Vagina (tissue), 2 donors: ENCODE measurements at places on chromosomes 1 and 21.
A peak's percentile ranks its signal among the peaks of the same experiment; 100 is the strongest.

GRCh38 chr1:228277491-228278431 is 69.9 kb downstream of the OBSCN start:
- no peaks in the 10 kb centered on the region for H3K36me3 ChIP-seq
- H3K4me1 ChIP-seq: peaks cover 22% of the 10 kb centered on the region
- H3K27ac ChIP-seq: no peak overlapping the region
- H3K27me3 ChIP-seq: no peaks in the 10 kb centered on the region

GRCh38 chr1:181179279-181179986 is 90.9 kb downstream of the IER5 start:
- H3K4me3 ChIP-seq: no peak overlapping the region
- no peaks in the 10 kb centered on the region for H3K36me3 ChIP-seq
- H3K4me1 ChIP-seq: no peaks in the 10 kb centered on the region
- peak; percentile 31 for DNase-seq
- H3K27ac ChIP-seq: no peak overlapping the region

- H3K27me3 ChIP-seq: no peaks in the 10 kb centered on the region
- H3K4me3 ChIP-seq: no peak overlapping the region
- no peaks in the 10 kb centered on the region for H3K36me3 ChIP-seq
- peaks cover 5% of the 10 kb centered on the region for H3K4me1 ChIP-seq
- H3K27ac ChIP-seq: no peak overlapping the region
Observed at GRCh38 chr1:19287436-19288185, 959 bp downstream of the AKR7A3 start.

GRCh38 chr1:176691251-176692228 is 228.6 kb downstream of the PAPPA2 start:
- no peak overlapping the region for H3K27ac ChIP-seq
- no peak for DNase-seq
- no peak overlapping the region for H3K4me3 ChIP-seq
- no peaks in the 10 kb centered on the region for H3K4me1 ChIP-seq
